Stimulated activated CD8-positive, alpha-beta memory T cell treated with anti-CD3 and anti-CD28 coated beads, Interleukin-4, amount 100 ng/mL, for 1 hour (primary cell): ENCODE measurements at places on chromosomes 5 and 9.

- no peak for DNase-seq
These were observed 1005.7 kb downstream of the DTWD2 start for GRCh38 chr5:117982691-117983090.

- no peak for DNase-seq
These were observed 743.9 kb downstream of the TLE1 start for GRCh38 chr9:80945436-80945835.

GRCh38 chr5:107766439-107766838, 95.7 kb upstream of the EFNA5 start:
- DNase-seq, result no peak

GRCh38 chr5:52896534-52897237, 92.5 kb upstream of the ITGA2 start:
- no peak for DNase-seq
